Activated CD4-positive, CD25-positive, alpha-beta regulatory T cell treated with anti-CD3 and anti-CD28 coated beads, Interleukin-2, amount 50 U/mL, for 72 hours (primary cell): ENCODE measurements at places on chromosomes 4 and X.

GRCh38 chr4:159006202-159006601, 96.7 kb upstream of the RAPGEF2 start:
- no peak for DNase-seq

- DNase-seq, result no peak
These were observed 306.4 kb downstream of the PTTG2 start for GRCh38 chr4:38266616-38267015.

GRCh38 chrX:30971774-30972603, 82.9 kb upstream of the TAB3 start:
- DNase-seq, result no peak

GRCh38 chr4:107689912-107690587, 30.0 kb downstream of the PAPSS1 start:
- DNase-seq, result no peak

DNA sequence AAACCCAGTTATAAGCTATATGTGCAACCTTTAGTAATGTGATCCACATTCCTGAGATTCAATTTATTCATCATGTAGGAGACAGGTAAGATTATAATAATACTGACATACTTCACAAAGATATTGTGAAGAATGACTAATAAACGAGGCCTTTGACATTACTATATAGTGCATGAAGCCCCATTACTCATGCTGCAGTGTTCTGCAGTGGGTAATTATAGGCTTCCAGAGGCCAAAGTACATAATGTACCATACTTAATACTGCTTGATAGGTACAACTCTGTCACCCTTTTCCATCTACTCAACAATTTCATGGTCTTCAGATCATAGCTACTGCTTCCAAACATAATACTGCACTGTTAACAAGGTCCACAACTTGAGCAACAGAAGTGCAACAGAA, 68.9 kb downstream of the COL25A1 start:
- no peak for DNase-seq

- DNase-seq, result no peak
These were observed 230.1 kb downstream of the OPHN1 start for GRCh38 chrX:68203211-68203610.

DNA sequence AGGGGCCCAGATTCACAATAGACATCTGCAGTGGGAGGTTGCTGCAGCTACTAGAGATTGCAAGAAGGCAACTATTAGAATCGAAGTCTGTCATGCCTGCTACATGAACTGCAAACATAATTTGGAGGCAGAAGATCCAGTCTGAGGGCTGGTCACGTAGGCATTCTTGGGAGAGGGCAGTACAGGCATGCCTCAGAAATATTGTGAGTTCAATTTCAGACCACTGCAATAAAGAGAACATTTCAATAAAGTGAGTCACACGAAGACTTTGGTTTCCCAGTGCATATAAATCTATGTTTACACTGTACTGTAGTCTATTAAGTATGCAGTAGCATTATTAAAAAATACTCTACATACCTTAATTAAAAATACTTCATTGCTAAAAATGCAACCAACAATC, 585.8 kb upstream of the FAT1 start:
- DNase-seq, result no peak

DNA sequence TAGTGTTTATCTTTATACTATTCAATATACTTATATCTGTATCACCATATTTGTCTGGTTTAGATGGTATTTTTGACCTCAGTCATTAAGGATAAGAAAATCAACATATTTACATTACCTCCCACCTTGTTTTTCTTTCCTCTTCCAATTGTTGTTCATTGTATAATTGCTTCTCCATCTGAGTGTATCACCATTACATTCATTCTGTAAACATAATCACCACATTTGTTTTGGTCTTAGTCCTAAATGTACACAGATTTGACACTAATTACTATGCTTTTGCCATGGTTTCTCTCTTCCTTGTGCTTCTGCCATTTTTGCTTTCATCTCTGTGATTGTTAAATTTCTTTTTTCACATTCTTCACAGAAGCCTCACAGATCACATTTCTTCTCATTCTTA, 12.7 kb downstream of the ARMCX6 start:
- no peak for DNase-seq

DNA sequence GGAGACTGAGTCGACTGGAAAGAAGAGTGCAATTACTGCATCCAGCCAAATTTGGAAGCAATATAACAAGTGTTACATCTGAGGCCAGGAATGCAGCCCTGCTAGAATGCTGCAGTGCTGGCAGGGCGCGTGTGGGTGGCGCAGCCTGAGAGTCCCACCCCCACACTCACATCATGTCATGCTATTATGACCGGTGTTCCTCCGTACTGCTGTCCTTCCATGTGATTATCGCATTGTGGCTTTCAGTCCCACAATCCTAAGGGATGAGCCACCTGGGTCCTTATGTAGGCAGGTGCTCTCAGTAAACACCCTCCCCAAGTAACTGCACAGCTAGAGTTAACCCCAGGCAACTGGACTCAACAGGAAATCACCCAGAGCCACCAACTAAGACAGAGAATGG, 122.6 kb upstream of the CPEB2 start:
- no peak for DNase-seq

DNA sequence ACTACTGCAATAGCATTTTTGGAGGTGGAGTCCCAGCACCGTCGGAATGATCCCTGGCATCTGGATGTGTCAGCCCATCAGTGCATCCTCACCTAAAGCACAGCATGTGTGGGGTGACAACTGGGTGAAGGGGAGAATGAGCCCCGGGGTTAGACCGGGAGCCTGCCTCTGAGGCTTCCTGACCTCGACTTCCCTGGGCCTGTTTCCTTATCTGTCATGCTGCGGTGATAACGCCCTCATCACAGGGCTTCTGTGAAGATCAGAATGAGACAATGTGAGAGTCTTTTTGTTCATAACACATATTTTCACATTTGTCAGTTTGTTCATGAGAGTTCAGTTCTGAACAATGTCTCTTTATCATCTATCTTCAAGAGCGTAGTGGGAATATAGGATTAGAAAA, 31.1 kb upstream of the PDLIM3 start:
- DNase-seq, result no peak

- DNase-seq, result no peak
These were observed 665.3 kb downstream of the STPG2 start for GRCh38 chr4:97477974-97478373.

DNA sequence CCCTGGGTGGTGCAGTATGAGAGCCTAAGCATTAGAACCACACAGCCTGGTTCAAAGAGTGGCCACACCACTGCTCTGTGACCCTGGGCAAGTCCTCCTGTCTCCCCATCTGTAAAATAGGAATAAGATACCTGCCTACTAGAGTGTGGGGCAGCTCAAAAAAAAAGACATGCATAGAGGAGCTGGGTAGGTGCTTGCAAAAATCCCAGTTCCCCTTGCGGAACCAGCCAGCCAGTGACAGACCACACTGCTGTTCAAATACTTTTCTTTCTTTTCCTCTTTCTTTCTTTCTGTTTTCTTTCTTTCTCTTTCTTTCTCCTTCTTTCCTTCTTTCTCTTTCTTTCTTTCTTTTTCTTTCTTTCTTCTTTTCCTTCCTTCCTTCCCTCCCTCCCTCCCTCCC, 63.0 kb upstream of the TRIM2 start:
- no peak for DNase-seq

GRCh38 chr4:2441393-2442174, 22.8 kb downstream of the CFAP99 start:
- DNase-seq, result peak; percentile 74

DNA sequence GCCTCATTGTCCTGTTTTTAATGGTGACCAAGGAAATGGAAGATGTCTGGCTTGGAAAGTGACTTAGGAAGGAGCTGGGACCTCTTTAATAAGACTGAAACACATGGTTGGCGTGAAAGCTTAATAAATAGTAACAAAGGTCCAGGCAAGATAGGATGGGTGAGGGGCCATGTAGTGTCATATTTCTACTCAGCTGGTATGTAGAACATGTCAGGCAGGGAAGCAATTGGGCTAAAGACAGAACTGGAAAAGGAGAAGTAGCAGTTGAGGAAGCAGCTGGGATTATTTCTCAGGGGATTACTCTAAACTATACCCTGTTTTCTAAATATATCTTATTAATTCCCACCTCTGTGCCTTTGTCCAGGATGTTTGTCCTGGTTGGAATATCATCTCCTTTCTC, 18.6 kb downstream of the ITGB1BP2 start:
- no peak for DNase-seq

- no peak for DNase-seq
These were observed 40.0 kb upstream of the ADRA2C start for GRCh38 chr4:3725936-3726870.

- DNase-seq, result no peak
These were observed 477 bp downstream of the FGF5 start for GRCh38 chr4:80266902-80267380.

GRCh38 chr4:133823177-133823576, 378.4 kb downstream of the PABPC4L start:
- DNase-seq, result no peak

GRCh38 chrX:1909419-1910206, 294.8 kb downstream of the ASMT start:
- no peak for DNase-seq

DNA sequence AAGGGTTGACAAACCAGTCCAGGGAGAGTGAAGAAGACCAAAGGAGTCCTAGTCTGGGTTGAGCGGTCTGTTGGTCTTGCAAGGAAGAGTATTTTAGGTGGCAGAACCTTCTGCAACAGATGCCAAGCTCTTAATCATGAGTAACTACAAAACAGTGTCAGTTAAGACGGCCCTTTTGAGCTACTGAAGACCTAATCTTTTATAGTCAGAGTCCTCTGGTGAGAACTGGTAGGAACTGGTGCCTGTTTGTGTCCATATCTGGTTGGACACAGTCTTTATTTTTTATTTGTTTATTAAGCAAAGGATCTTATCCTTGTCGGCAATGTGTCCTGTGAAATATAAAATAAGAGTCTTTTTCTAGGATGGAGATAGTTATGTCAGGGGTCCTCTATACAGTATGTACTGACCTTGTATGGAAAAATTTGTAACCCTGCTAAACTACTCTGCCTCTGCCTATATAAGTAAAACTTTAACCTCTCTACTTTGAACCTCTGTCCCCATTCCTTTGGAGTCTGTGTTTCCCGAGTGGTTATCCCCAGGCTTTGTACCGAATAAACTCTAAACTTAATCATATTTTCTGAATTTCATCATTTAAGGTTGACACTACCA, 47.1 kb downstream of the FAM13A start:
- no peak for DNase-seq
